Occipital lobe (tissue), 3 donors: ENCODE measurements at places on chromosomes 2 and 18.

DNA sequence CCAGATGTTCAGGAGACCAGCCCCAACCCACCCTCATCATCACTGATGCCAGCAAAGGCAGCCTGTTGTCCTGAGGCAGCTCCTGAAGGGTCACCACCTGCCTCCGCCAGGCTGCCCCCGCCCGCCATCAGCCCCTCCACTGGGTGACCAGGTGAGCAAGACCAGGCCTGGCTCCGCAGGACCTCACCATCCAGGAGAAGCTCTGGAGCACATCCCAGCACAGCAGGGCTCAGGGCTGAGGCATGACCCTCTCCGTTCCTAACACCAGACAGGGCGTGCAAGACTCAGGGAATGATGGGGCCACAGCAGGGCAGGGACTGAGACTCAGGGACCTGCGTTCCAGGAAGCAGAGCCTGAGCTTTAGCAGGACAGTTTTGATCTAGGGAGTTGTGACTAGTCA lies 218.8 kb upstream of the RAB6C start:
- DNase-seq = no peak

GRCh38 chr18:69658685-69659084 lies 258.0 kb downstream of the DOK6 start:
- DNase-seq = no peak

DNA sequence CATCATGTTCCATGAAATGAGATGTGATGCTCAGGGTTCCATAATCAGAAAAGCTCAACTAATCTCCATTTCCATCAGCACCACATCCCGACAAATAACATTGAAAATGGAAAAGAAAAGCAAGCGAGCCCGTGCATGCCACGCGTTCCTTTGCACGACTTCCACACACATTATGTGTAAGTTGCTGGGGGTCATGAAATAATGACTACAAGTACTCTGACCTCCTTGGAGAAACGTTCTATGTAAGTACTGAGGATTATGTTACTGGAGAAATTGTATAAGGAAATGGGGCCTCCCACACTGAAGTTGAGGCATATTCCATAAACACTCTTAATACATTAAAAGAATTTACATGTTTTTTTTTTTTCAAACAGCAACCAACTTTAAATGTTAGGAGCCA lies 38.3 kb downstream of the CCBE1 start:
- no peak for DNase-seq

DNA sequence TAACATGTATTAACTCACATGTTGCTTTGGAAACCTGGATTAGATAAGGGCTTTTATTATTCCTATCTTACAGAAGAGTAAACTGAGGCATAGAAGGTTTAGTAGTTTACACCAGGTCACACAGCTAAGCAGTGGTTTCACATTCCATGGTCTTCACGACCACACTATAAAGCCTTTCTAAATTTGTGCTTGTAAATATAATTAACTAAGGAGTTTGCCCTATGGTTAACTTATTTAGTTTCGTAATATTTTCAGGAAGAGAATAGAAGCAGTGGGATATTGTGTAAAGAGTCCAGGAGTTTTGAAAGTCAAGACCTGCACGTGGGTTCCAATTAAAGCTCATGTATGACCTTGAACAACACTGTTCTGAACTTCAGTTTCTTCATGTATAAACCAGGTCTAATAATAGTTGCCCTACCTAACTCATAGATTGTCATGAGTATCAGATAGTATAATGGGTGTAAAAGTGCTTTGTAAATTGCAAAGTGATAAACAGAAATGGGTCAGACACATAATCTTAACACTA lies 19.5 kb upstream of the SOS1 start:
- no peak for DNase-seq

- no peak for DNase-seq
Measured at GRCh38 chr2:182447863-182448262, 21.0 kb upstream of the PDE1A start.

- DNase-seq = no peak
Measured at GRCh38 chr2:232567721-232568120, 17.2 kb downstream of the EIF4E2 start.

GRCh38 chr2:10389573-10389972 lies 58.6 kb downstream of the ODC1 start:
- no peak for DNase-seq

DNA sequence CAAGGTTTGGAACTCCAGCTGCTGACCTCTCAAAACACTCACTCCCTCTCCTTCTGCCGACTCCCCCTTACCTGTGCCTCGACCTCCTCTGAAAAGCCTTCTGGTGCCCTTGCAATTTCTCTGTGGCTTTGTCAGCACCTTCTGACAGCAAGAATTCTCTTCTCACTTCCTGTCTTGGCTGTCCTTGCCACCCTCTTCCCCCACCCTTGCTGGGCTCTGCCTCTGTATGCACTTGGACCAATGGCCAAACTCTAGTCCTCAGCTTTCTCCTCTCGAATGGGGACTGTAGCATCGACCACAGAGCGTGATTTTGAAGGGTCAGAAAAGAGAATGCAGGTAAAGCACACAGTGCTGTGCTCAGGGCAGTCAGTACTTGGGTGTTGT lies 99.0 kb downstream of the HS1BP3 start:
- no peak for DNase-seq

DNA sequence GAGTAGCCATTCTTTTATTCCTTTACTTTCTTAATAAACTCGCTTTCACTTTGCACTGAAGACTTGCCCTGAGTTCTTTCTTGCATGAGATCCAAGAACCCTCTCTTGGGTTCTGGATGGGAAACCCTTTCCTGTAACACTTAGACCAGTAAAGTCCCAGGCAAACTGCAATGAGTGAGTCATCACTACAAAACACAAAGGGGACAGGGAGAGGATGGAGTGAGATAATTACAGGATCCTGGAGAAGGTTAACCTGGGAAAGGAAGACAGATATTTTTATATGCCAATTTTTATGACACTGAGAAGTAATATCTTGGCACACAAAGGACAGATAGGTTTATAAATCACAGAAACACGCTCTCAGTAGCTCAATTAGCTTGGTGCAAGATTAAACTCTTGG lies 48.7 kb downstream of the EHD3 start:
- DNase-seq = no peak

- no peak for DNase-seq
Measured at GRCh38 chr2:134454931-134455330, 201.1 kb downstream of the MGAT5 start.

GRCh38 chr2:160269365-160269764 lies 69.3 kb upstream of the ITGB6 start:
- no peak for DNase-seq

DNA sequence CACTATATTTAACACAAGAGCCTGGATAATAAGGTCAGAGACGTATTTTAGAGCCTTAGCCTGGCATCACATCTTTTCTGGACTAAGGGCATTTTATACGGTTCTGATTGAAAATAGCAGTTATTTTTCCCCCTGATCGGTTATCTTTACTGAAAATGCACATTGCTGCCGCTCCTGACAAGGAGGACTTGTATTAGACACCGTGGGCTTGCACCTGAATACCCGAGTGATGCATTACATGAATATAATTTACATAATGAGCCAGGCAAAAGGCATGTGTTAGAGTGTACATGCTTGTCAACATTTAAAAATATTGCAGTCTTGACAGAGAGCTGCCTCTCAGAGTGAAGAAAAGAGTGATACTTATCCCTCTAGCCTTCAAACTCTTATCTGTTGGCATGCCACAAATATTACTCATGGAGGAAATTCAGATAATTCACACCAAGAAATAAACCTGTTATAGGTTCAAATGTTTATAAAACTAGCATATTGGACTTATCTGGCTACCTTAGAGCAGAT lies 470.5 kb upstream of the ETAA1 start:
- no peak for DNase-seq

GRCh38 chr2:171787333-171788072 lies 100.2 kb downstream of the DYNC1I2 start:
- DNase-seq = no peak

- DNase-seq = no peak
Measured at GRCh38 chr18:23618862-23619387, 32.6 kb upstream of the NPC1 start.

DNA sequence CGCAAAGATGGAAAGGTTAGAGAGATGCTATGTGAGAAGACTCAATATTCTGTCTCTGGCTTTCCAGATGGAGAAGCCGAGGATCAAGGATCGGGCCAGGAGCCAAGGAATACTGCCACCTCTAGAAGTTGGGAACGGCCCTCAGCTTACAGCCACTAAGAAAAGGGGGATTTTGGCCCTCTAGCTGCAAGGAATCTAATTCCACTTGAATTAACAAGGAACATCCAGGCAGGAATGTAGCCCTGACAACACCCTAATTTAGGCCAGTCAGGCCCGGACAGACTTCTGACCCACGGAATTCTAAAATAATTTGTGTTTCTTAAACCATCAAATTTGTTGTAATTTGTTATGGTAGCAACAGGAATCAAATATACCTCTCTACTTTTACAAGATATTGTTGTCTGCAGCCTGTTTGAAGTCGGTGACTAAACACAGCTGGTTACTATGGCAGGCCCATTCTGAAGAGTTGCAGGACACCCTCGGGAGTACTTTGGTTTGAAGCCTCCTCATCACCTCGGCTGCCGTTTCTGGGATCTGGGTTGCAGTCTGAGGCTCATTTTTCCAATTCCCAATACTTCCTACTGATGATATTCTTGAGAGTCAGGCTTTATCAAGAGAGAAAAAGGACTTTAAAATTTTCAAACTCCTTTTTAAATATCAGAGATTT lies 1131.2 kb downstream of the TSN start:
- DNase-seq = no peak

- DNase-seq = no peak
Measured at GRCh38 chr18:76494231-76495005, 624 bp downstream of the ZNF516 start.

GRCh38 chr18:10015941-10016819 lies 102.4 kb downstream of the VAPA start:
- DNase-seq = no peak

- no peak for DNase-seq
Measured at GRCh38 chr2:232980683-232981082, 32.4 kb downstream of the NGEF start.

- no peak for DNase-seq
Measured at GRCh38 chr2:239619369-239619768, 218.5 kb upstream of the HDAC4 start.

GRCh38 chr2:217035967-217036366 lies 176.1 kb upstream of the TNP1 start:
- DNase-seq = no peak

- DNase-seq = no peak
Measured at GRCh38 chr2:79292239-79292957, 132.8 kb upstream of the REG3A start.

GRCh38 chr2:103151046-103151445 lies 389.2 kb downstream of the TMEM182 start:
- no peak for DNase-seq

DNA sequence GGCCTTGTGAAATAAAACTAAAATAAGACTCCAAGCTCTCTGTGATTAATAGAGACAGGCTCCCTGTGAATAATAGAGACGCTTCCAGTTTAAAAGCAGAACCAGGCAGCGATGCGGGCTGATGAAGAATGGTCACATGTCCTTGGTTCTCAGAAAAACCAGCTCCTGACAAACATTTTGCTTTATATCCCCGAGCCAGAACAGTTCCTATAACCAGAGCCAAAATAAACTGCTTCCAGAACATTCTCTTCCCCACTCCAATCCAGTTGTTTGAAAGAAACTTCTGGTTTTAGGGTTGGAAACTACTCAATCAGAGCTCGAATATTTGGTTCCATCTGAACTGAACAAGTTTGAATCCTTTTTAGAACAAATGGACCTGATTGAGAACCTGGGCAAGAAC lies 213.7 kb downstream of the TSN start:
- no peak for DNase-seq
